ENCODE measurements at places on chromosomes 1 and 21. TPM values are rescaled to one million over a fixed set of nuclear protein-coding genes. Genes with fewer than 3 reads are reported as not detected.

Gene HSD3B1
- not detected for total RNA-seq

Gene SLC35F3
- total RNA-seq: not detected

Gene CCDC181
- total RNA-seq: 0.54 TPM

Gene REG4
- total RNA-seq: not detected

Gene CD2
- 3.0 TPM for total RNA-seq

Gene CR2
- total RNA-seq: not detected

Gene CD1B
- total RNA-seq: not detected

Gene PYHIN1
- total RNA-seq: 2.8 TPM

Gene RORC
- not detected for total RNA-seq

- no peak for DNase-seq
Measured at GRCh38 chr1:221751226-221751887, 9.5 kb upstream of the DUSP10 start.

- DNase-seq: no peak
Measured at GRCh38 chr1:170494369-170494768, 37.6 kb upstream of the GORAB start.

- DNase-seq: no peak
Measured at GRCh38 chr1:163410073-163410999, 88.6 kb downstream of the NUF2 start.

DNA sequence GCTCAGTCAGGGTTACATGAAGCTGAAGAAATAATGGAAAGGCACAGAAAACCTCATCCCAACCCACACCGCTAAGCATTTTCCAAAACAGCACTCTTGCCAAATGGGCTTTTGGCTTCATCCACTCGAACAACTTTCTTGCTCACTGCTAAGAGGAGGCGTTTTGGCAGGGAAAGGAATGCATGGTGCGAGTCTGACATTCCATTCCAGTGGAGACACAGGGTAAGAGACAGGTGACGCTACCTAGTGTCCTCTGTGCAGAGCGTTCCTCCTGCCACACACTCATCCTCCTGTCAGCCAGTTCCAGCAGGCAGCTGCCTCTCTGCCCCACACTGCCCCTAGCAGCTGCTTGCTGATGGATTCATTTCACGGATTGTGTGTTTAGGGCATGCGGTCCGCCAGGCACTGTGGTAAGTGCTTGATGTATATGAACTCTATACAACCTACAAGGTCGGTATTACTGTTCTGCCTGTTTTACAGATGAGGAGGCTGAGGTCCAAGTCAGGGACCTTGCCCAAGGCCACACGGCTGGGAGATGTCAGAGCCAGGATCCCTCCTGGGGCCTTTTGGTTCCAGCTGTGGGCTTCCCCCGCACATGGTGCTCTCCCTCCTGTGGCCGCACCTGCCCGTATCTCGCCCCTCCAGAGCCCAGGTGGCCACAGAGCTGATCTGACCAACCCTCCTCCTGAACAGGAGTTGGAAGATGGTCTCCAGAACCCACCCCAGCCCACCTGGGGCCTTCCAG, 25.7 kb upstream of the BACE2 start:
- peak; percentile 21 for DNase-seq

GRCh38 chr21:43605320-43606215, 53.7 kb downstream of the HSF2BP start:
- DNase-seq: no peak

DNA sequence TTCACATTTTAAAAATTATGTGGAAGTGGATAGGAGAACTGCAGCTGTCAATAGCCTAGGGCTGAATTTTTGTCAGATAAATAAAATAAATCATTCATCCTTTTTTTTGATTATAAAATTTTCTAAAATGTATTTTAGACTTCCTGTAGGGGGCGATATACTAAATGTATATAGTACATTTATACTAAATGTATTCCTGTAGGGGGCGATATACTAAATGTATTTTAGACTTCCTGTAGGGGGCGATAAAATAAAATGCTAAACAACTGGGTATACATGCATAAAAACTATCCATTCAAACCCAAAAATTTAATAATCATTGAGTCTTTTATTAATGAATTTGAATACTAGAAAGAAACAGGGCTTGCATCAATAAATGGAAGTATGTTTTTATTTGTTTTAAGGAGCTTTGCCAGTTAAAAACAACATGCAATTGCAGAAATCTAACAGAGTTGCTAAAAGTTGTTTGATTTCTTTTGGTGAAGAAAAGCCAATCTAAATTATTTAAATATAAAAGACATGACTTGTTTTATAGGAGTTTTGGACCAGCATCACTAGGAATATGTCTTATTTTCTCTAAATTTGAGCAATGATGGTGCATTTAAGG, 31.4 kb downstream of the CLCA1 start:
- DNase-seq: no peak

DNA sequence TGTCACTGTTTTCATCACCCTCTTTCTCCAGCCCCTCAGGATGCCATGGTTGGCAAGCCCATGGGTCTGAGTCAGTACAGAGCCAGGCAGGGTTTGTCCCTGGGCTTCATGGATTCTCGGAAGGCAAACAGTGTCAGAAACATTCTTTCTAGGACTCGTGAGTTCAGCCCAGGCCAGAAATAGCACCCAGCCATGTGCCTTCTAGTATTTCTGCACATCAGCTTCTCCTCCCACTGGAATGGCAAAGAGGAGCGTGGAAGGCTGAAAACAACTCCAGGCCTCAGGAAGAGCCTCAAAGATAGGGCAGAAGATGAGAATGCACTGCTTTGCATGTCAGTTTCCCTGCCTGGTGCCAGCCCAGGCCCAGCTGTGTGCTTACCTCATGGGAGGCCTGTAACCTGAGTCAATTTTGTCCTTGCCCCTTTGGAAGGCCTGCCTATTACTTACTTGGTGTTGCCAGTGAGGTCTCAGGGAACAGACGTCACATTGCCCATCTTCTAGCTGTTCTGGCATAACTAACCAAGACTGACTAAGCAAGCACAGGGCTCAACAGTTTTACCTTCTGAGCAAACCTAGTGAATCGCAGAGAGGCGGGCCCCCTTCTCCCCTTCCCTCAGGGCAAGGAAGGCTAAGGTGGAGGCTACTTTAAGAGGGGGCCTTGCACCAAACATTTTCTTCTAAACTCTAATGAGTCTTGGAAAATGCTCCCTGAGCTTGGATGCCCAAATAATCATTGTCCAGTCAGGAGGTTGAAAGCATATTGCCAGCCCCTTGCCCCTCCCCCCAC, 42.4 kb downstream of the GLUL start:
- peak; percentile 66 for DNase-seq

GRCh38 chr1:224059897-224060427, 53.9 kb upstream of the FBXO28 start:
- DNase-seq: no peak

DNA sequence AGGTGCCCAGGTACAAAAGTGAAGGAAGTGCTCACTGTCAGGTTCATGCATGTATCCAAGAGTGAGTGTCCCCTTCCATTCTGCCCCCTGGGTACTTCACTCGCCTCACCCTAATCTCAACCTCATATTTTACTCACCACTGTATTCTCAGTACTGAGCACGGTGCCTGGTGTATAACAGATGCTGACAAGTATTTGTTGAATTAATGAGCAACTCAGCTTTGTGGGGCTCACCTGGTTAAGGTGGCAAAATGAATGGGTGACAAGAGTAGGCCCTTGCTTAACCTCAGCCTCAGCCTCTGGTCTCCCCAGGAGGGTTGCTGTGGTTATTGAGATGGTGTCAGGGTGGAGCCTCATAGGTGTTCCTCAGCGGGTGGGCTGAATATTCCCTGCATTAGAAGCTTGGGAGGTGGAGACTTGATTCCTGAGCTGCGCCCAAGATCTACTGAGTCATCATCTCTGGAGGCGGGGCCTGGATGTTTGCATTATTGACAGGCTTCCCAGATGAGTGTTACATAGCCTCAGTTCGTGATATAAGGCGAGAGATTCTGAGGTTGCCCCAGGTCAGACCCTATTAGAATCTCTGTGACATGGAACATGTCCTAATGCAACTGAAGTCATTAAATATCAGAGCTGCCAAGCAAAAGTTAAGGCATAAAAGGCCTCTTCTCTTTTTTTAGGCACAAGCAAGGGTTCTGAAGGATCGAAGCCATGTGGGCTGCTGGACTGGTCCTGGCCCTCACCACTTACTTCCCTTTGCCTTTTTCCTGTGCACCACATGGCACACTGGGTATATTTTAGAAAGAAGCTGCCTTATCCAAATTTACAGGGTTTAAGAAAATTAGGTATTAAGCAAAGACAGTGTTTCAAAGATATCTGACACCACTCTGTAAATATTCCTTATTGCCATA, 39.2 kb downstream of the SYT6 start:
- DNase-seq: no peak

- no peak for DNase-seq
Measured at GRCh38 chr1:97074771-97075170, 353.2 kb downstream of the PTBP2 start.

- DNase-seq: peak; percentile 73
Measured at GRCh38 chr1:63773815-63774616, at the start of gene ROR1. Gene ROR1 (plus strand): TSS chr1:63774017.

- DNase-seq: no peak
Measured at GRCh38 chr1:8483586-8483985, 165.7 kb downstream of the SLC45A1 start.

GRCh38 chr1:197937381-197937780, 20.2 kb downstream of the LHX9 start:
- DNase-seq: no peak

- DNase-seq: no peak
Measured at GRCh38 chr21:17688912-17689874, 76.5 kb upstream of the BTG3 start.

GRCh38 chr1:110798691-110799256, 74.2 kb upstream of the CD53 start:
- no peak for DNase-seq

DNA sequence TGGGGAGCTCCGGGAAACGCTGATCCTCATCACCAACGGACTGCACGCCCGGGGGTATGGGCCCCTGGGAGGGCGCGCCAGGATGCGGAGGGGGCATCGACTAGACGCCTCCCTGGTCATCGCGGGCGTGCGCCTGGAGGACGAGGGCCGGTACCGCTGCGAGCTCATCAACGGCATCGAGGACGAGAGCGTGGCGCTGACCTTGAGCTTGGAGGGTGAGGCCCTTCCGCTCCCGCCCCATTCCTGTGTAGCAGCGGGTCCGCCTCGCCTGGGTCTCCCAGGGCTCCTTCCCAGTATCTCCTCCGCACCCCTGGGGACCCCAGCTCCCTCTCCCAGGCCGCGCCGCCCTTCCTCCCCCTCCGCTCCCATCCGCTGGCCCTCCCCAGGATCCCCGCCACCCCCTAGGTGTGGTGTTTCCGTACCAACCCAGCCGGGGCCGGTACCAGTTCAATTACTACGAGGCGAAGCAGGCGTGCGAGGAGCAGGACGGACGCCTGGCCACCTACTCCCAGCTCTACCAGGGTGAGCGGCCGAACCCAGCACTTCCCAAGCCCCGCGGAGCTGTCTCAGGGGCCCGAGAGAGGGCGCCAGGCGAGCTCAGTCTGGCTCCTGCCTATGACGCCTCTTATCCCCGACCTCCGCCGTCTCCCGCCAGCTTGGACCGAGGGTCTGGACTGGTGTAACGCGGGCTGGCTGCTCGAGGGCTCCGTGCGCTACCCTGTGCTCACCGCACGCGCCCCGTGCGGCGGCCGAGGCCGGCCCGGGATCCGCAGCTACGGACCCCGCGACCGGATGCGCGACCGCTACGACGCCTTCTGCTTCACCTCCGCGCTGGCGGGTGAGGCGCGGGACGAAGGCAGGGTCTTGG, 5.0 kb downstream of the HAPLN2 start:
- DNase-seq: no peak

GRCh38 chr1:43766086-43766784, 58.9 kb downstream of the ST3GAL3 start:
- no peak for DNase-seq

DNA sequence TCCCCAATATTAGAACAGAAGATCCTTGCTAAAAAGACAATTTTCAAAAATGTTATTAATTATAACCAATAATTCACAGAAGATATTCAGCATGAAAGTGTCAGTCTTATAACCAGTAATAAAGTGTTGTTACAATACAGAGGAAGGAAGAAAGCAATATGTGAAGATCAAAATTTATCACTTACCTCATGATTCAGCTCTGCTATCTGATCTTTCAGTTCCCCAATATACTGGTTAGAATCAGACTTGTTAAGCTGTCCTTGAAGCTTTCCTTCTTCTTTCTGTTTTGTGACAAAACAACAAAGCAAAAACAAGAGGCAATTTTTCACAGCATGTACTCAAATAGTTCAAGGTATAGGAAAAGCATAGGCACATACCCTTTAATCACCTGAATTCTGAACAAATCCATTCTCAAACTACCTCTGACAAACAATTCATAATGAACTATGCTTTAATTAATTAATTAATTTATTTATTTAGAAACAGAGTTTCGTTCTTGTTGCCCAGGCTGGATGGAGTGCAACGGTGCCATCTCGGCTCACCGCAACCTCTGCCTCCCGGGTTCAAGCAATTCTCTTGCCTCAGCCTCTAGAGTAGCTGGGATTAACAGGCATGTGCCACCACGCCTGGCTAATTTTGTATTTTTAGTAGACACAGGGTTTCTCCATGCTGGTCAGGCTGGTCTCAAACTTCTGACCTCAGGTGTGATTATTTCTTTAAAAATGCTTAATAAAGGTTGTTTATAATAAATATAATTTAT, 76.9 kb upstream of the GFI1 start:
- no peak for DNase-seq

- DNase-seq: no peak
Measured at GRCh38 chr1:28147264-28148094, 29.0 kb downstream of the PTAFR start.

GRCh38 chr1:169914531-169914930, 20.8 kb upstream of the SCYL3 start:
- no peak for DNase-seq

- no peak for DNase-seq
Measured at GRCh38 chr1:41474490-41475271, 9.8 kb downstream of the EDN2 start.

- DNase-seq: no peak
Measured at GRCh38 chr1:216113181-216113580, 310.1 kb downstream of the USH2A start.

GRCh38 chr21:38323721-38324531, 67.1 kb downstream of the KCNJ15 start:
- no peak for DNase-seq

DNA sequence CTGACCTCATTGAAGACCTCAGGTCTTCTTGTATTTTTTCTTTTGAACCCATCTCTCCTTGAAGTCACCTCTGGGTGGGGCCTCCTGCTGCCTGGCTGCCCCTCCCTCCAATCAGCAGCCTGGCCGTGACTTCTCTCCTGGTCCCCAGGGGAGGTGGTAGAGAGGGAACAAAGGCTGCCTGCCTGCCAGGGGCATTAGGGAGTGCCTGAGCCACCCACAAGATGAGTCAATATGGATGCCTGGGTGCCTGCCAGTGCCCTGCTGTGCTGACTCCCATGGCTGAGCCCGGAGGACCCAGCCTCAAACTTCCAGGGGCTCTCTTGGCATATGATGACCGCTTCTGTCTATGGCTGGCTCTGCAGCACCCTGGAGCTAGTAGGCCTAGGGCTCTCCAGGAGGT, 5.3 kb upstream of the CDCP2 start:
- DNase-seq: no peak
